Thoracic aorta (tissue), 2 donors: ENCODE measurements at places on chromosomes 3 and 15.

GRCh38 chr3:154421083-154421482 is 8.9 kb downstream of the GPR149 start:
- DNase-seq, result no peak

- DNase-seq, result no peak
These were observed 62.4 kb upstream of the MEF2A start for GRCh38 chr15:99503411-99503810.

- no peak for DNase-seq
These were observed 33.0 kb downstream of the FBXL22 start for GRCh38 chr15:63630036-63630751.

- no peak for DNase-seq
These were observed 24.7 kb downstream of the MINDY2 start for GRCh38 chr15:58795825-58796224.

DNA sequence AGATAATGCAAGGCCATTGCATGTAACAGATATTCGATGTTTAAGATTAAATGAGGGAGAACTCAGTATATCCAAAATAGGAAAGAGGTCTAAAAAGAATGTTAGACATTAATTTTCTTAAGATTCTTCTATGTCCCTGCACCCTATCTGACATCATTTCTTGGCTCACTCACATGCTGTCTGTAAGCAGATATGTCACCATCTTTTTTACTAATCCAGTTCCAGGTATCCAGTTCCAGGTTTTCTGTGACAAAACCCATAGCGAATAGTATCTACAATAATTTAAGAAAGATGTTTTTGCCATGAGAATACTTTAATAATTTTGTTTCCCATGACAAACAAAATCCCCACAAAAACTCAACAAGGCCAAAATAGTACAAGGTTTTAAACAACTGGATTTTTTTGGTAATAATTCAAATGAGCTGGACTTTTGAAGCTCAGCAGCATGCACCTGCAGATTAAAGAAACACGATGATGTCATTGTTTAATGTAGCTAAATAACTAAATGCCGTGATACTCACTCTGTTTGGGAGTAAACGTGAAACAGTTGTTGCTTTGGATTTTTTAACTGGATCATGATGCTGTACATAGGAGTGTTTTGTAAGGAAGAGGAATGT is 867.6 kb downstream of the EPHA3 start:
- DNase-seq, result no peak

GRCh38 chr3:174340624-174341587 is 518.2 kb upstream of the NAALADL2 start:
- no peak for DNase-seq

DNA sequence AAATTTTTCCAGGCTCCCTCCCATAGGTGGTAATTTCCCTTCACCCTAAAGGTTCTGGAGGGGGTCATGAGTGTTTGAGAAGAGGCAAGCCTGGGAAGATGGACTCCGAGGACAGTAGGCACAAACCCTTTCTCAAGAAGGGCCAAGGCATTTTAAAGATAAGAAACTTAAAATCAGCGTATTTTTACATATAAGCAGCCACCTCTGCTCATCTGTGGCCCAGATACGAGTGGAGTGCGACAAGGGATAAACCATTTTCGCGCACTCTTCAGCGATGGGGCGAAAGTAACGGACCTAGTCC is 539 bp downstream of the RASSF1 start:
- no peak for DNase-seq

- DNase-seq, result no peak
These were observed 842 bp upstream of the U2SURP start for GRCh38 chr3:143000528-143000927.

GRCh38 chr3:58459160-58459559 is 25.5 kb upstream of the PDHB start:
- no peak for DNase-seq

DNA sequence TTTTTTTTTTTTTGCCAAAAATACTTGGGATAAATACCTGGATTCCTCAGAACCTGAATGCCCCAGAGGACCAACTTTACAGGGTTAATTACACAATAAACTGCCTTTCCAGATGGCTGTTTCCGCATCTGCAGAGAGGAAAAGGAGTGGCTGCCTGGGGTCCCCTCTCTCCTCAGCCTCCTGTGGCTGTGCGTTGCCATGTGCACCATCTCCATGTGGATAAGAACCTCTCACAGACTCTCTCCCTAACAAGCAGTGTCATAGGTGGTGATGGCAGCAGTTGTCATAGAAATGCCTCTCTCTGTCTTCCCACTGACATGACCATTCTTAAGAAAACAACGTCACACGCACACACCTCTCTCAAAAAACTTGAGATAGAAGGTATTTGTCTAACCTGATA is 179.4 kb downstream of the RPLP1 start:
- DNase-seq, result no peak

DNA sequence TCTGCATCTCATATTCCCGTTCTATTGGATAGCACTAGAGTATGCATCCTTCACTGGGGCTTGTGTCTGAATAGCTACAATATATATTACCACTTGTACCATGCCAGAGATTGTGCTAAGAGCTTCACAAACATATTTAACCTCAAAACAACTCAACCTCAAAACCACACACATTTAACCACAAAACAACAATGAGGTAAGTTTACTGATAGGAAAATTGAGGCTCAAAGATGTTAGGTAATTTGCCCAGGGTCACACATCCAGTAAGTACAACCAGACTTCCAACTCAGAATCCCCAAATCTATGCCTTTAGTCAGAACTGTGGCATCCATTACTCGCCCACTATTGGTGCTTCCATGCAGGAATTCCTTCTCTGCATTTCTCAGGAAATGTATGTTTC is 220.0 kb downstream of the FAM43A start:
- DNase-seq, result no peak

- DNase-seq, result no peak
These were observed 25.5 kb upstream of the HES1 start for GRCh38 chr3:194110483-194110882.
